Ecto neural progenitor cell (in vitro differentiated cells): ENCODE measurements at places on chromosomes 13 and 19.
A peak's percentile ranks its signal among the peaks of the same experiment; 100 is the strongest.

GRCh38 chr19:48244281-48244680 is 11.4 kb downstream of the CARD8 start:
- no peak for DNase-seq

DNA sequence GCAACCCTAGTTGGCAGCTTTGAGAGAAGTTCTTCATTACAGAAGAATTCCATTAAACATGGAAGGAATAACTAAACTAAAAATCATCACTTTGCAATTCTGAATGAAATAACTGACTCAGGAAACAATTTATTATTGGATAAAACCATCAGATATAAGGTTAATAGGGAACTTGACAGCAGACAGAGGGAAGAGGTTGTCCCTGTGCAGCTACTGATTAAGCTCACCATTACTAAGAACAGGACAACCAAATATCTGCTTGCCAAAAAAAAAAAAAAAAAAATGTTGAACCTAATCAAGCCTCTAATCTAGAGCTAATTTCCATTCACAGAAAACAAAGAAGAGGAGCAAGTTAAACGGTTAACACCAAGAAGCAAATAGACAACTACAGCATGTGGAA is 12.8 kb downstream of the N4BP2L2 start:
- DNase-seq, result no peak

DNA sequence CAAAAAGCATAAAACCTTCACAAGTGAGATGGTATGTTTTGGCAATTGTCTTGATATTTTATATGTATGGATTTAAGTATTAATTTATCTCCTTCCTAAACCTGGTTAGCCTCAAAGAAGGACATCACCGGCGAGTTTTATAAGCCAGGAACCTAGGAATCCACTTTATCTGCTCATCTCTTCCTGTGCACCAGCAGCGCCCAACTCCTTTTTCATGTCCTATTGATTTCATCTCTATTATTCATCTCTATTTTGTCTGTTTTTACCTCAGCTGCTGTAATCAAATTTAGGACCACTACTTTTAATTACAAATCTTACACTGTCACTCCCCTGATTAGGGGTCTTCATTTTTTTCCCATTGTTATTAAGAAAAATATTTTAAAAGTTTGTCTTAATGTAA is 286.4 kb downstream of the DACH1 start:
- DNase-seq, result no peak

- no peak for DNase-seq
These were observed 14.7 kb downstream of the GARRE1 start for GRCh38 chr19:34269081-34269480.

GRCh38 chr19:6253954-6254733 is 25.6 kb downstream of the MLLT1 start:
- DNase-seq, result peak; percentile 47

- no peak for DNase-seq
These were observed 18.5 kb downstream of the UGGT2 start for GRCh38 chr13:96034662-96035061.

DNA sequence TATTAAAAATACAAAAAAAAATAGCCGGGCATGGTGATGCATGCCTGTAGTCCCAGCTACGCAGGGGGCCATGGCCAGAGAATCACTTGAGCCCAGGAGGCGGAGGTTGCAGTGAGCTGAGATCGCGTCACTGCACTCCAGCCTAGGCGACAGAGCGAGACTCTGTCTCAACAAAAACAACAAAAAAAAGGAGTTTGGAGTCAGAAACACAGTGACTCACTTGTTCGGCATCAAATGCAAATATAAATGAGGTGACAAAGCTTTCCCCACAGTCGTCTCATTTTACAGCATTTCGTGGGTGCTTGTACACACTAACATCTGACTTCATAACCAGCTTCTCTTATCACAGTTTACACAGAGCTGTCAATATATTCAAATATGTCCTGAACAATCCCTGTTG is 11.0 kb downstream of the ZNF665 start:
- DNase-seq, result no peak

DNA sequence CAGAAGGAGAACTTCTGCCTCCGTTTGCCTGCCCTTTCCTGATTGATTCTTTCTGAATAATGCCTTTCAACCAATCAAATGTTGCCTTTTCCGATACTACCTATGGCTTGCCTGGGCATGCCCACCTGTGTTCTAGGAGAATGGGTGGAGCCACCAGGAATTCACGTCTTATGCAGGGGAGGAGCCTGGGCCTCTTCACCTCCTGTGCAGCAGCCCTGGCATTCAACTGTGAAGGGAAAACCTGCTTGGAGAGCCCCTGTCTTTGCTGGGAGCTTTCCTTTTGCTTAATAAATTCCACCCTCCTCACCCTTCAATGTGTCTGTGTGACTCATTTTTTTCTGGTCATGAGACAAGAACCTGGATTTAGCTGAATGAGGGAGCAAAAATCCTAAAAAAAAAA is 730.7 kb downstream of the UQCRFS1 start:
- DNase-seq, result no peak

DNA sequence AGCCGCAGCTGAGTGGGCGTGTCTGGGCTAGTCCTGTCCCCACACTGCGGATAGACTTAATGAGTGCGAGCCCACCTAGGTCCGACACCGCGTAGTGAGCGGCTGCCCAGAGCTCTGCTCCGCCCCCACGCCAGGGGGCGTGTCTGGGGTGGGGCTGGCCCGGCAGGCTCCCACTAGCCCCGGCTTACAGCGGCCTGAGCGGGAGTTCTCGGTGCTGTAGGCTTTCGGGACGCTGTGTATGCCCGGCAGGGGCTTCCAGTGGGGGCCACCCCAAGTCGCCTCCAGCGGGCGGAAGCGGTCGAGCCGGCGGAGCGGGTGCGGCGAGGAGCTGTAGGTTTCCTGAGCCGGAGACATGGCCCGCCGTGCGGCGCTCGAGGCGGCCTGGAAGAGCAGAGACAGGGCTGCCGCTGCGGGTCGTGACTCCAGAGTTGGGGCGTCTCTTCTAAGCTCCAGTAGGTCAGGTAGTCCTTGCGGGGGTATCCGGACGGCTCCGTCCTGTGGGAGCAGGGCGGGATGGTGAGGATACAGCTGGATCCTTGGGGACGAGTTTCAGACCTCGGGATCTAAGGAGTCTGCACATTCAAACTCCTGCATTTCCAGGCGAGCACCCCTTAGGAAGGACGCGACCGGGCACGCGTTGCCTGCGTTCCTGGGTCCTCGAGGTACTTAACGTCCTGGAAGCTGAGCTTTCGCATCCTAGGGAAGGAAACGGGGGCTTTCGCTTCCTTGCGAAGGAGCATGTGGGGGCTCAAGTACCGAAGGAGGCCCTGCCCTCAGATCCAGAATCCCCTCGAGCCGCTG is 1.2 kb downstream of the CGB7 start:
- peak; percentile 82 for DNase-seq

DNA sequence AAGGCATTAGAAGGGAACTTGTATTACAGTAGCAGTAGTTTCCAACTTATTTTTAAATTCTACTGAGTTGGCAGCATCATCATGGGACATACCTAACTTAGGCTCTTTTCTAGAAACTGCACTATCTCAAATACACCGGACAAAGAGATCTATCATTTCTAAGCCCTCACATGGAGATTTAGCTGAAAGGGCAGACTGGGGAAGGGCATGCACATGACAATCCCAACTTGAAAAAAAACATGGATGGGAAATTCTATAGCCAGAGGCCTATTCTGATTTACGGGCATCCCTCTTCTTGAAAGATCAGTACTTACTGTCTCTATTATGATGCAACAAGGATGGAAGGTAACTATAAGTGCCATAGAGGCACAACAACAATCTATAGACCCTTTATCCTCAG is 1328.6 kb downstream of the UQCRFS1 start:
- DNase-seq, result no peak

- DNase-seq, result no peak
These were observed 7.5 kb upstream of the CTXN1 start for GRCh38 chr19:7933411-7933810.

- peak; percentile 81 for DNase-seq
These were observed 1.0 kb upstream of the SLC7A10 start for GRCh38 chr19:33226550-33227241.

DNA sequence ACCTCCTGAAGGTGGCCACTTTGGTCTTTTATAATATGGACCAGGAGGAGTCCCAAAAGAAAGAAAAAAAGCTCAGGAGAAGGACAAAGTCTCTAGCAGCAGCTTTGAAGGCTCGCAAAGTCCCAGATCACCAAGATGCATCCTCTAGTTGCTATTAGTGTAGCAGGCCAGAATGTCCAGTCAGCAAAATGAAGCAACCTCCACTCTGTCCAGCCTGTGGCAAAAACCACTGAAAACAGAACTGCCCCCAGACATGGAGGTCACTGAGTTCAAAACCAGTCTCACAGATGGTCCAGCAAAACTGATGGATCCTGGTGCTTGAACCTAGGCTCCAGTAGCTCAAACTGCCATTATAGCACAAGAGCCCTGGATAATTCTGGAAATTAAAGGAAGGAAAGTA is 10.4 kb downstream of the LILRB4 start:
- DNase-seq, result no peak

DNA sequence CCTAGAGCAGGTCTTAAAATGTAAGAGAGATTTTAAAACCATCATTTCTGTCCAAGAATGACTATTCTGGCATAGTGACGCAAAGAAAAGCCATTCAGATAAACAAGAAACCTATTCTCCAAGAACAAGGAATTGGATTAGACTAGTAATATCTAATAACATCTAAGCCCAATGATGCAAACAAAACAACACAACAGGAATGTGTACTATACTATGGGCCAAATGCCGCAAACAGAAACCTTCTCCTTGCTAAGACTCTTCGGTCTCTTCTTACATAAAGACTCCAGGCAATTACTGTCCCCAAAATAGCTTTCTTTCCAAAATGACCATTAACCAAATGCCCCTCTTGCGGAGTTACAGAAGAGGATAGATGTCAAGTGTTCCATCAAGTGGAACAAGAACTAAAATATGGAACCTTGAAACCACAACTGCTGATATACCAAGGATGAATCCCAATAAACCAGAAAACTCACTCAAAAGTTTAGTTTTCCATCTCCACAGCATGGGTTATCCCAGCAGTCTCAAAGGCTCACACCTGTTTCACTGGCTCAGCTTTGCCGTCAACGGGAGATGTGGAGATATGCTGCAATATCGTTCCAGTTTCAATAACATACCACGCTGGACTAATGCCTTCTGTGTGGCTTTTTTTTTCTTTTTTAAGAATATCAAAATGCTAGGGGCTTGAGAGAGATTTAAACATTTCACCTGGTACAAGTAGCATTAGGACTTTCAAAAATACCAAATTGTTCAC is 76.2 kb downstream of the FOXO1 start:
- DNase-seq, result no peak

GRCh38 chr19:39941615-39942365 is 7.4 kb upstream of the FCGBP start:
- no peak for DNase-seq

DNA sequence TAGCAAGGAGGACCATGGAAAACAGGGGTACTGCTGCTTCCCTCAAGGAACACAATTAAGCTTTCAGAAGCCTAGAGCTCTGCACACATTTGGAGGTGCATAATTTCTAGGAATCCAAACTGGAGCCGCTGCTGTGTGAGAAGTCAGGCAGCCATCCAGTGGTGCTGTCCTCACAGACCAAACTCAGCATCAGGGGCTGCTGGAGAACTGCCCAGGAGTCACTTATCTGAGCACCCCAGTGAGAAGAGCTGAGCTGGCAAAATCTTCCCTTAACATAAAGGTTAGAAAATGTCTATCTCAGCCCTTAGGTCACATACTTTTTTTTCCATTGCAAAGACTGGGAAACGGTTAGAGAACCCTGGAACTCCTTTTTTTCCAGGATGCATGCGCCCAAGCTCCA is 72.8 kb downstream of the ATP7B start:
- DNase-seq, result no peak

GRCh38 chr13:113084094-113084942 is 21.3 kb upstream of the F7 start:
- DNase-seq, result no peak

- DNase-seq, result no peak
These were observed 52.7 kb upstream of the RFXAP start for GRCh38 chr13:36766295-36766694.

DNA sequence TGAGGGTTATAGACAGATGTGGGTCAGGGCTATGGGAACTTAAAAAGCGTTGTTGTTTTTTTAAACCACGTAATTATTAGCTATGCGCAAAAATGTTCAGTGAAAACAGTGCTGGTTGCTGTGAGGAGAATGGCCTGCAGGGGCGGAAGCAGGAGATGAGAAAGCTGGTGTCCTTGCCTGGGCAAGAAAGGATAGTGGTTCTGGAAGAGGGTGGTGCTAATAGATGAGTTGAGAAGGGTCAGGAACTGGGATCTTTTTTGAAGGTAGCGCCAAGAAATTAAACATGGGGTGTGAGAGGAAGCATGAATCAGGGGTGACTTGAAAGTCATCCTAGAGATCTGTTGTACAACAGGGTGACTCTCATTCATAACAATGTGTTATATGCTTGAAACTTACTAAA is 4.8 kb upstream of the SMG9 start:
- DNase-seq, result no peak

GRCh38 chr19:18655173-18655844 is 18.5 kb downstream of the KLHL26 start:
- no peak for DNase-seq

GRCh38 chr19:13968999-13969398 is 16.7 kb downstream of the DCAF15 start:
- DNase-seq, result no peak

- DNase-seq, result no peak
These were observed 9.0 kb downstream of the MIER2 start for GRCh38 chr19:335486-336066.

GRCh38 chr13:75841905-75842304 is 205.8 kb downstream of the LMO7 start:
- no peak for DNase-seq

GRCh38 chr13:19658831-19659230 is 25.4 kb downstream of the MPHOSPH8 start:
- DNase-seq, result no peak

DNA sequence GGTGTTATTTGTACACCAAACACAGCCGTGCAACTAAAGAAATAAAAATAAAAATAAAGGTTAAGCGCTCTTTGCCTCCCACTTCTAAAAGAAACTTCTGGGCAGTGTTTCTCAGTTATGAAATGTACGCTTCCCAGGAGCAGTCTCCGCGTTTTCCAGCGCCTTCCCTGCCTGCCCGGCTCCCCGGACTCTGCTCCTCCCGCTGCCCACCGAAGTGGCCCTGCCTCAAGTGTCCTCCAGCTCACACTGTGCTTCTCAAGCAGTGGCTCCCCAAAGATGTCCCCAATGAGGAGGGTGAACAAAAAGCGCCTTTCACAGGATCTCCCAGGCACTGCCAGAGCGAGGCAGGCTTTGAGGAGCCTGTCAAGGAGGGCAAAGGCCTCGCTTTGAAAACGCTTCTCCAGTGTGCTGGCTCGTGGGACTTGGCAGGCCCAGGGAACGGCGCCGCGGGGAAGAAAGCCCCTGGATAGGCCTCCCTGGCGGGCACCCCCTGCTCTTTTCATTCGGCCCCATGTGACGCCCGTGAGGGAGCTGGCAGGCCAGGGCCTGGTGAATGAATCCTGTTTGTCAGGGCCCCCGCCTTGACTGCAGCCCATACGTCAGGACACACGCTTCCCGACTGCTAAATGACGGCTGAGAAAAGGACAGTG is 187.1 kb downstream of the FOXO1 start:
- no peak for DNase-seq
